MV-4-11 (cell line): ENCODE measurements at places on chromosomes 5 and 9.

DNA sequence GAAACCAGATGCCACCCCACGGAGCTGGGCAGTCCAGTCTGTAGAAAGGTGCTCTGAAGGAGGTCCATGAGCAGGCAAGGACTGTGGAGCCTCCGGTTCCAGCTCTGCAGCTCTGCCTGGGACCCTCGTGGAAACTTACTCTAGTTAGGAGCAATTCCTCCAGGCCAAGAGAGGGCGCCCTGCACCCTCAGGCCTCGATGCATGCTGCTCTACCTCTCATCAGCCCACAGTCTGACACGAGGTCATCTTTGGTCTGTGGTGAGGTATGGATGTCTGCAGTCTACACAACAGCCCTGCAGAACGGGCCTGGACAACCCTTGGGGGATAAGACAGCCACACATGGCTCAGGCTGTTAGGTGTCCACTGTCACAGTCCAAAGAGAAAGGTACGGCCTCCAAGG lies 50.6 kb upstream of the UBTD2 start:
- DNase-seq: no peak

DNA sequence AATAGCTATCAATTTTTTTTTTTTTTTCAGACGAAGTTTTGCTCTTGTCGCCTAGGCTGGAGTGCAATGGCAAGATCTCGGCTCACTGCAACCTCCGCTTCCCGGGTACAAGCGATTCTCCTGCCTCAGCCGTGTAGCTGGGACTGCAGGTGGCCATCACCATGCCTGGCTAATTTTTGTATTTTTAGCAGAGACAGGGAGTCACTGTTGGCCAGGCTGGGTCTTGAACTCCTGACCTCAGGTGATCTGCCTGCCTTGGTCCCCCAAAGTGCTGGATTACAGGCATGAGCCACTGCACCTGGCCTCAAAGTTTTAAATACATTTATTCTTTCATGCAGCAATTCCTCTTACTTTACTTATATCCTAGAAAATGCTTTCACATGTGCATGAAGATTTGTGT lies 17.6 kb downstream of the TRIM14 start:
- DNase-seq: no peak

DNA sequence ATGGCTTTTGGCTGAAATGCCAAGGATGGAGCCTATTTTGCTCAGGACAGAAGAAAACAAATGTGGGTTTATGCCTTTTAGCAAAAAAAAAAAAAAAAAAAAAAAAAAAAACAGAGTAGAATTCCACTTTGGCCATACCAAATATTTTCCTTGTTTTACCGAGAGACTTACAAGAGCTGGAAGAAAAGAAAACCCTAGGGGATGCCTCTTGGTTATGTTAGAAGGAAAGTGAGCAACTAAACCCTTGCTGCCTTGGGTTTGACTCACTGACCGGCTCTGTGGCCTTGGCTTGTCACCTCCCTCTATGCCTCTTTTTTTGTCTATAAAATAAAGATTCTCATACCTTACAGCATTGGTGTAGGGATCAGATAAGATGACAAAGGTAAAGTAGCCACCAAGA lies 69.6 kb upstream of the ABCA1 start:
- no peak for DNase-seq

DNA sequence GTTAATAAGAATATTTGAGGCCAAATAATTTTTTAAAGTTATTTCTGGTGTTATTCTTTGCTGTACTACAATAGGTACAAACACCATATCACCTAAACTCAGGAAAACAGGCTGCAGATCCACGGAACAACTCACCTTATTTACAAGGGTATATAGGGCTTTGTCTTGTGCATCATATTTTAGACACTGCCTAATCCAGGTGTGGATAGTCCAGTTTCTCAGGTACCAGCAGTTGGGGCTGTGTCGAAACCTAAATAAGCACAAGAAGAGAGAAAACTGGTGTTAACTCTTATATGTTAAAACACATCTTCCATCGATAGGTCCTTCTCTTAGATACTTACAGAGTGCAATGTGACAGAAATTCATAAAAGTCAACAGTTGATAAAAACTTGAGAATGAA lies 82.2 kb downstream of the MRPS27 start:
- DNase-seq: no peak

DNA sequence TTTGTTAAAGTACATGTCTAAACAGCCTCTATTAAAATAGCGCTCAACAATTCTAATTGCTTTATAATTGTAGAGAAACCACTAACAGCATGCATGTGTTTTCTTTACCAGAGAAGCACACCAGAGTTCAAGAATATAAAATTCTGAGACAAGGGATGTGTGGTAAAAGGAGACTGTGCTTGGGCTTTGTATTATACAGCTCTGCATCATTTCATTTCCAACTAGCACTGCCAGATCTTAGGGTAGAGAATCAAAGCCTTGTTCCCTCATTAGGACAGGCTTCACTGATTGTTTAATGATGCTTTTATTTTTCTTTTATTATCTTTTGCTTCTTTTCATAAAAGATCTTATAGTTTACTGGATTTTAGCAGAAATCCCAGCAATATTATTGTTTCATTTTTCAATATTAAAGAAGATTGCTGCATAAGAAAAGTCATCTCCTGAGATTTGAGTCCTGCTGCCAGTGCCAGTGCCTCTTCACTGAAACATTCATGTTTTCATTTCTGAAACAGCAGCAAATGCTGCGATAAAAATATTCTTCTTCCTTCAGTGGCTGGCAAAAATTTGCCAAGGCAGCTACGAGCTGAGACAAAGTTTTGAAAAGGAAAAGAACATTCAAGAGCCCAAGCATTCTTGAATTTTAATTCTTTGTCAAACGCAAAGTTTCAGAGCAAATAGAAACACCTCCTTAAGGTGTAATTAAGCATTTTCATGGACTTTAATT lies 491.0 kb upstream of the PIK3R1 start:
- no peak for DNase-seq

GRCh38 chr9:114691046-114691955 lies 9.3 kb upstream of the TEX48 start:
- peak; percentile 46 for DNase-seq

GRCh38 chr9:70789086-70789485 lies 332.3 kb downstream of the TRPM3 start:
- no peak for DNase-seq
